ENCODE measurements at places on chromosomes 7 and 10. TPM values are rescaled to one million over a fixed set of nuclear protein-coding genes. Genes with fewer than 3 reads are reported as not detected.

IQCE gene
- total RNA-seq = 9.5 TPM

FAM171A1 gene
- total RNA-seq = 9.5 TPM

OR2A5 gene
- total RNA-seq = not detected

ELFN1 gene
- total RNA-seq = 0.24 TPM

ZNHIT1 gene
- total RNA-seq = 154 TPM

ZNF804B gene
- not detected for total RNA-seq

LIPN gene
- total RNA-seq = not detected

SEMA4G gene
- total RNA-seq = 2.4 TPM

CNPY1 gene
- not detected for total RNA-seq

FBXL13 gene
- total RNA-seq = 0.64 TPM

CLCN1 gene
- total RNA-seq = not detected

DOCK1 gene
- 40.7 TPM for total RNA-seq

TAS2R41 gene
- not detected for total RNA-seq

Data from A375 (cell line).